Activated CD8-positive, alpha-beta memory T cell treated with anti-CD3 and anti-CD28 coated beads, Interleukin-2, amount 10 ng/mL, durations not matched to agents 7 days and 5 days (primary cell): ENCODE measurements at places on chromosomes 12 and 14. TPM values are rescaled to one million over a fixed set of nuclear protein-coding genes. Genes with fewer than 3 reads are reported as not detected.

Gene CACNB3
- total RNA-seq = 11.0 TPM

Gene CIROP
- total RNA-seq = not detected

Gene MMP17
- total RNA-seq = not detected

Gene FGF23
- total RNA-seq = not detected

Gene CELA1
- total RNA-seq = not detected

Gene GMFB
- total RNA-seq = 29.7 TPM

Gene PZP
- not detected for total RNA-seq

Gene ESRRB
- not detected for total RNA-seq

Gene SIRT4
- total RNA-seq = 3.0 TPM

Gene LPAR5
- total RNA-seq = 15.8 TPM

Gene RPS29
- 1,419 TPM for total RNA-seq

Gene ACSM4
- not detected for total RNA-seq

Gene GPR65
- total RNA-seq = 21.1 TPM

Gene FAM181A
- not detected for total RNA-seq

Gene RPL6
- 778 TPM for total RNA-seq

Gene LTBR
- total RNA-seq = 0.30 TPM

Gene CMTM5
- total RNA-seq = not detected

Gene TBX3
- total RNA-seq = not detected

Gene RNU6-8
- total RNA-seq = not detected

Gene ACOT4
- 1.5 TPM for total RNA-seq

Gene RERGL
- total RNA-seq = not detected
